Retina (tissue), 1 donor: ENCODE measurements at places on chromosomes 2 and 18.

DNA sequence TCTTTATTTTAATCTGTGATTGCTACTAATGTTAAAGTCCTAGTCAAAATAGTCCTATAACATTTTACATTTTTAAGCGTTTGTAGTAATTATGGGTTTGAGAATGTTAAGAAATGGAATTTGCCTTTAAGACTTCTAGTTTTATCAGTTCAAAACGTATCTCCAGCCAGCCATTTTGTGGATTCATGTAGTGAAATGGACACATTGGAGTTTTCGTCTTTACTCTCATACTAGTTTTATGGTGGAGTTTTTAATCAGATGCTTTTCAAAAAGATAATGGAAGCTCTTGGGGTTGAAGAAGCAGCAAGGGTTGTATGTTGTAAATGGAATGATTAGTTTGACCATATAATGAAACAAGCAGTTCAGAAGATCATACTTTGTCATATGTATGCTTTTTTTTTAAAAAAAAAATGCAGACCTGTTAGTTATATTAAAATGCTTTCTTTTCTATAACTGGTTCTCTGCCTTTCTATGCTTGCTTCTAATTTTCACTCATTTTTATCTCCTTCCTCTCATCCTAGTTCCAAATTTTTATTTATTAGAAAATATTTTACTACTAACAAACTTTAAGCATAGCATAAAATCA, 16.6 kb downstream of the VAPA start:
- no peak for DNase-seq

DNA sequence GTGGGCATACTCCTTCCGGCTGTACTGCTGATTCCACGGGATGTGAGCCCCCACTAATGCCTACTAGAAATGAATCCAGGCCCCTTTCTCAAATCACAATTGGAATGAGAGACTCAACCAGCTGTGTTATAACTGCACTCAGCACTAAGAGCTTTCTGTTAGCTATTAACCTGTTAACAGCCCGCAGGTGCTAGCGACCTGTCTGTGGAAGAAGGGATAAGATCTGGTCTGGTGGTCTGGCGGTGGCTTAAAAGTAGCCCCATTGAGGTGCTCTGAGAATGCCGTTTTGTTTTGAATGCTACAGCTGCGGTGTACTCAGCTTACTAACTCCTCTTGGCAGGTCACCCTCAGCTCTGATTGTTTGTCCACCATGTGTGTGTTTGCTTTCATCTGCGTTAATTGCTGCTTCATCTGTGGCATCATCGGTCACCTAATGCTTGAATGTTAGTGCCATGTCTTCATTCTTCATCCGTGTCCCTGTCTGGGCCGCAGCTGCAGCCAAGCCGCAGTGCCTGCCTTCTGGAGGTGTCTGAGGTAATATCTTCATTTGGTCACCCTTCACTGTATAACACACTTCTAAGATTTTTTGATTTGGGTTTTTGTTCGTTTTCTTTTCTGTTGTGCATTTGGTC, 16.3 kb downstream of the RAB12 start:
- DNase-seq: no peak

DNA sequence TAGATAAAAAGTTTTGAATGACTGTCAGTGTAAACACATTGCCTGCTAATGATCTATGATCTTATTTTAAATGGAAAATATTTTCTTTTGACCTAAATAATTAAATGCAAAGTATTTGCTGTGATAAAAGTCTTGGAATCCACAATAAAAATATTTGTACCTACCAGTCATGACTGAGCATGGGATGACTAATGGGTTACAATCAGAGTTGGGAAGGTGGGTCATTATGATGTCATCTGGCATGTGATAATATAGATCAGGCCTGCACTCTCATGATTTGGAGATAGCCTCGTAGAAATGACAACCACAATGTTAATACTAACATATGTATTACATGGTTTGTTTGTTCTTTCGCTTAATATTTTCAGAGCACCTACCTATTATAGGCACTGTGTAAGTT, 848.8 kb upstream of the KLHL29 start:
- DNase-seq: no peak

DNA sequence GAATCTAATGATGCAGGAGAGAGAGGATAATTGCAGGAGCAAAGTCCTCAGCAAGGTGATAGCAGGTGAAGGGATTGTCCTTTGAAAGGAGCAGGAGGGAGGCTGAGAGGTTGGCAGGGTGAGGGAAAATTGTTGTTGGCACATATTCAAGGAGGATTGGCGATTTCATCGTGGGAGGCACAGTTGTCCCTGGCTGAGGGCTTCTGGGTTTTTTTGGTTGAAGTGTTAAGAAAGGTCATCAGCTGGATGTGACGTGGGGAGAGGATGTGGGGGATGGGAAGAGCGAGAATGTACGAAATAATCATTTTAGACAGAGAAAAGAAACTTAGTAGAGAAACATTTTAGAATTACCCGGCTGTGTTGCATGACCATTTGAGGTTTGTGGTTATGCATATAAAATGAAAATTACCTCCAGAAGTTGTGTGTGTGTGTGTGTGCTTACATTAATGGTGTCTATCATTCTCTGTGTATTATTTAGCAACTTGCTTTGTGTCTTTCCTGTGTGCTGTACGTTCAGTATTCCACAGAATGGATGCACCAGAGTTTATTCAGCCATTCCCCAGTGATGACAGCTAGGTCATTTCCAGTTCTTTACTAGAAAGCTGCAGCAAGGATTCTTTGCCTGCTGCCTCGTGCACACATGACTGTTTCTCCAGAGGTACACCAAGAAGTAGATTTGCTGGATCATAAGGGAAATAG, 67.6 kb downstream of the SDC1 start:
- no peak for DNase-seq

DNA sequence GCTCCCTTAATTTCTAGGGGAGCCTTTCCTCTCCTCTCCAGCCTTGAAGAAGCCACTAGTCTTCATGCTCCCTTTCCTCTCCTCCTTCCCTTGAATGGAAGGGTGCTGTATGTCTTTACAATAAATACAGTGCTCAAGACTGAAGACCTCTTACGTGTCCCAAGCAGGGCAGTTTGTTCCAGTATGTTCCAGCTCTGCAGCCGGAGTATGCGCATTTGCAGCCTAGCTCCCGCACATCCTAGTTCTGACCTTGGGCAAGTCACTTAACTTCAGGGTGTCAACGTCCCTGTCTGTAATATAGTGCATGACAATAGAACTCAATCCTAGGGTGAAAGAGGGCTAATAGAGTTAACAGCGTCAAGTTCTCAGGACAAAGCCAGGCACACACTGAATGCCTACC, 208.0 kb downstream of the HAUS1 start:
- no peak for DNase-seq

GRCh38 chr2:118348380-118349034, 260.2 kb downstream of the INSIG2 start:
- DNase-seq: no peak

- DNase-seq: no peak
Measured at GRCh38 chr18:39872651-39873050, 2082.4 kb upstream of the PIK3C3 start.

- DNase-seq: no peak
Measured at GRCh38 chr2:234992624-234993349, 41.0 kb downstream of the SH3BP4 start.

DNA sequence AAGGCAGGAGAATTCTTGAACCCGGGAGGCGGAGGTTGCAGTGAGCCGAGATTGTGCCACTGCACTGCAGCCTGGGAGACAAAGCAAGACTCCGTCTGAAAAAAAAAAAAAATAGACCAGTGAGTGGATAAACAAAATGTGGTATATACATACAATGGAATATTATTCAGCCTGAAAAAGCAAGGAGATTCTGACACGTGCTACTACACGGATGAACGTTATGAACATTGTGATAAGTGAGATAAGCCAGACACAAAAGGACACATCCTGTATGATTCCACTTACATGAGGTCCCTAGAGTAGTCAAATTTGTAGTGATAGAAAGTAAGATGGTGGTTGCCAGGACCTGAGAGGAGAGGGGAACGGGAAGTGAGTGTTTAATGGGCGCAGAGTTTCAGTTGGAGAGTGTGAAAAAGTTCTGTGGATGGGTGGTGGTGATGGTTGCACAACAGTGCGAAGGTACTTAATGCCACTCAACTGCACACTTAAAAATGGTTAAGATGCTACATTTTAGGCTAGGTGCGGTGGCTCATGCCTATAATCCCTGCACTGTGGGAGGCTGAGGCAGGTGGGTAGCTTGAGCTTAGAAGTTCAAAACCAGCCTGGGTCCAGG, 38.3 kb downstream of the NIFK start:
- no peak for DNase-seq

DNA sequence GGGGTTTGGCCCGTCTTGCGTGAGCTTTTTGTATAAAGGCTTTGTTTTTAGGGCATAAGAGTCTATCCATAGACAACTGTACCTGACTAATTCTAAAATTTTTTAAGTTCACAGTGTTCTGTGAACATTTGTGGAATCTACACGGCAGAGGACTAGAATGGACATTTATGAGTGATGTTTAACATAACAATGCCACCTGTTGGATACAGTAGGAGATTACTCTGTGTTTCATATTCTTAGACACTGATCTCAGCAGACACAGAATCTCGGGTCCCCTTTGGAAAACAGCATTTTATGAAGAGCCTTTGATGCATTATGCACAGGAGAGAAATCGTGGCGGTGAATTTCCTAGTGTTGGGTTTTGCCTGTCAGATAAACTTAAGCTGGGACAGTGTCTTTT, 752.2 kb downstream of the DPP10 start:
- DNase-seq: no peak

DNA sequence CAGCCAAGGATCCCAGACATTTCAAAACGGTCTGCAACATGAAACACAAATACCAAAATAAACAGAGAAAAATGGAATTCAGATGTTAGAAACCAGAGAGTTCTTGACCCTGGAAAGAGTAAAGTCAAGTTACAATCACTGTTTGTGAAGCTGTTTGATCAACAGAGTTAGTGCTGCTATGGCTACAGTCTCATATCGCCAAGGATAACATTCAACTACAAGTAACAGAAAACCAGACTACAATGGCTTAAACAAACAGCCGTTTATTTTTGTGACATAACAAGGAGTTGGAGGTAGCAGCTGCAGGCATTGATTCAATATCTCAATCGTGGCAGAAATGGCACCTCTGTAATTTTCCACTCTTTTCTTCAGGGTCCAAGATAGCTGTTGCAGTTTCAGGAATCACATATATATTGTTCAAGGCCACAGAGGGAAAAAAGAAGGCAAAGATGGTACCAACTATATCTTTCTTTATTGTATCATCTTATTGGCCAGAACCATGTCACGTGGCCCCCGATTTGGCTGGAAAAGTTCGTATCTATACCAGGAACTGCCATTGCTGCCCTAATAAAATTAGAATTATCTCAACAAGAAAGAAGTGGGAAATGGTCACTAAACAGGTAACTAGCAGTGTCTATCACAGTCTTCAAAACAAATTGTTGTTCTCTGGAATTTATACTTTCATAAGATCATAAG, 17.7 kb upstream of the HNRNPLL start:
- no peak for DNase-seq

GRCh38 chr2:30421604-30422443, 25.2 kb upstream of the LCLAT1 start:
- peak; percentile 46 for DNase-seq

- peak; percentile 51 for DNase-seq
Measured at GRCh38 chr2:174593574-174594203, 3.9 kb downstream of the WIPF1 start.

DNA sequence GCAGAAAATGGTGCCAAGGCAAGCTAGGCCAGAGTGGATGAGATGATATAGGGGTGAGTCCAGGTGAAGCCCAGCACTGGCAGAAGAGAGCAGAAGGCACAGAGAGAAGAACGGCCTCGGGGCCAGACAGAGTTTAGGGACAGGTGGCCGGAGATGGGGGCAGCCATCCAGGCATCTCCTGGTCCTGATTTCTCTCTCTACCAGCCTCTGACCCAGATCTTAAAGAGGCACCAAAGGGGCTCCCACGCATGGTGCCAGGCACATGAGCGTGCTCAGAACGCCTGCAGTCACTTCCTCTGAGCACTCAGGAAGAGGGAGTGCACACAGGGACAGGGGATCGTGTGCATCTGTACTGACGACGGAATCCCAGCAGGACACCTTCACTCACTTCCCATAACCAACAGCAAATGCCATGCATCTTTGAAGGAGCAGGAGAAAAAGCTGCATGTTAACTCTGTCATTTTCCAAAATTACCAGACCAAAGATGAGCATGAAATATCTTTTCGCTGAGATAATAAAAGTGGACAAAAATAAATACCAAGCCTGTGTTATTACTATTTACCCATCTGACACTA, 427.8 kb upstream of the MYT1L start:
- DNase-seq: no peak

DNA sequence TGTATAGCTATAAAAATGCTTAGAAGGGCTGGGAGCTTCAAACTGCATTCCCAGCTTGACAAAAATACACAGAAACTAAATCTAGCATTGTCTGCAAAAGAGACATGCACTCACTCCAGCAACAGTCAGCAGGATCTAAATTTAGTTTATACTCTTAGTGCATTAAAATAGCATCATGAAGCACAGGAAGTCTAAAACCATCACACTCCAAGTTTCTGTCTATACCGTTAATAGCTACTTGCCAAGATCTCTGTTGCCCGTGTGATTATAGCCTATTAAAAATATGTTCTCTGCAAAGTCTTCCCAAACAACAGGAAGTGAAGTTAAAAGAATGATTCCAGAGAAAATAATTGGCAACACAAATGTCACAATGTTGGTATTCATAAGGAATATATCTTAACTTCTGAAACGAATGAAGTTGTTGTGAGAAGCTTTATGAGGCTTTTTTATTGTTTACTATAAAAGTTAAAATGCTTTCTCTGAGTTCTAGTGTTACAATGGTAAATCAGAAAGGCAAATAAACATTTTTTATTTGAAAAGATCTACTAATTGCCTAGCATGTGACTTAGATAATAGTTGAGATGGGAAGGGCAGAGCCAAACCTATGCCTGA, 184.2 kb downstream of the ZNF385B start:
- no peak for DNase-seq

DNA sequence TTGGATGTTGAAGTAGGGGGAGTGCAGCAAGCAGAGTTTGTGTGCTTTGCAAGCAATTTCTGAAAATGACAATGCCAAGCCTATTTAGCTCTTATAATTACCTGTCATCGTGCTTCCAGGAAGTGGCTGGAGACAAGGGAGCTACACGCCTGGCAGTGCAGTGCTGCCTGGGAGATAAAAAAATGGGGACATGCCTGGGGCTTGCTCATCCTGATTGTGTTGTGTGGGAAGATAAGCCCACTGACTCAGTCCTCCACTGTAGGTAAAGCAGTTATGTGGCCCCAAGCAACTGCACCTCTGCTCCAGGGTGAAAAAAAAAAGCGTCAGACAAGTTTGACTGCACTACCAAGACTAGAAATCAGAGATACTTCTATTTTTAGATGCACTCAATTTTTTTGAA, 396.9 kb upstream of the NXPH2 start:
- no peak for DNase-seq

GRCh38 chr18:10442551-10442971, 11.9 kb upstream of the APCDD1 start:
- DNase-seq: peak; percentile 37

DNA sequence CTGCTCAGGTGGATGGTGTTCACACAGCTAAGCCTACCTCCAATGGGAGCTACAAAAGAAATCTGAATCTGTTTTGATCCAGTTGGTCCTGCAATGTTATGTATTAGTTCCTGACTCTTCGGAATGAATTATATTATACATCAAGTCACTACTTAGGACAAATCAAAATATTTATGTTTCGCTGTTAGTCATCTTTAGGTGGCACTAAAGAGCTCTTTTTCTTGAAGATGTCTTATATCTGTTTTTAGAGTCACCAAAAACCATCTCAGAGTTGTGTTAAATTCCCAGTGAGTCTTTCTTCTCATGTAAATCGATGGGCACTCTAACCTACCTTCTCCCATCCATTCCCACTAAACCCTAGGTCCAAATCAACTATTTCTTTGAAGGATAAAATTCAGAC, 2.2 kb downstream of the DNER start:
- DNase-seq: no peak
